CD8-positive, alpha-beta memory T cell (primary cell): ENCODE measurements at places on chromosomes 16 and 17.

GRCh38 chr16:27690608-27691007, 140.7 kb downstream of the KATNIP start:
- no peak for DNase-seq

- DNase-seq = no peak
Measured at GRCh38 chr16:53809088-53809932, 105.4 kb downstream of the FTO start.

DNA sequence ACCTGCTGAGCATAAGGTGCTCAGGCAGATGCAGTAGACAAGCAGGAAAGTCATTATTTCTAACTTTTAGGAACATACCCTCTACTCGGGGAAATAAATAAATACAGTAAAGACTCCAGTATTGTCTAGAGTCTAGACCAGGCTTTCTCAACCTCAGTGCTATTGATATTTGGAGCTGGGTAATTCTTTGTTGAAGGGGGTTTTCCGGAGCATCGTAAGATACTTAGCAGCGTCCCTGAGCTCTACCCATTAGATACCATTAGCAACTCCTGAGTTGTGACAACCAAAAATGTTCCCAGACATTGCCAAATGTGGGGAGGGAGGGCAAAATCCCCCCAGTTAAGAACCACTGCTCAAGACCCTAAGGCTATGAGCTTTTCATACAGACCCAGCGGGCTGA, 21.1 kb downstream of the EPOP start:
- DNase-seq = no peak

DNA sequence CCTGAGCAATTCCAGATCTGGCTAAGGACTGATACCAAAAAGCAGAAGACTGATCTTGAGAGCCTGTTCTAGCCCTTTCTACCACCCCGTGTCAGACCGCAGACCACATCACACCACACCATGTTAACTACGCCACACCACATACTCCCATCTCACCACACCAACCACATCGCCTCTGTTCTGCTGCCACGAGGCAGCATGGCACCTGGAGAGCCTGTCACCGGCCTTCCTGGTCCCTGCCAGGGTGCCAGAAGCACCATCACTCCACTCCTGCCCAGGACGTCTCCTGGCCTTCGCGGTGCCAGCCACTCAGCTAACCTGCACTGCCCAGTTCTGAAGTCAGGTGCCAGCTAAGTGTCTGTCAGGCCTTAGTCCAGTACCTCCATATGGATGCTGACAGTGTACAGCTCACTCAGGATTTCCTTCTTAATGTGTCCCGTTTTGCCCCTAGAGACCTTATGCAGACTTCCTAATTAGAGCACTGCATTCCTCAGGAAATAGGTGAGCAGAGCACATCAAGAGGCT, 37.2 kb upstream of the BCAR1 start:
- peak; percentile 80 for DNase-seq

GRCh38 chr16:81842564-81843242, 63.6 kb downstream of the PLCG2 start:
- no peak for DNase-seq

DNA sequence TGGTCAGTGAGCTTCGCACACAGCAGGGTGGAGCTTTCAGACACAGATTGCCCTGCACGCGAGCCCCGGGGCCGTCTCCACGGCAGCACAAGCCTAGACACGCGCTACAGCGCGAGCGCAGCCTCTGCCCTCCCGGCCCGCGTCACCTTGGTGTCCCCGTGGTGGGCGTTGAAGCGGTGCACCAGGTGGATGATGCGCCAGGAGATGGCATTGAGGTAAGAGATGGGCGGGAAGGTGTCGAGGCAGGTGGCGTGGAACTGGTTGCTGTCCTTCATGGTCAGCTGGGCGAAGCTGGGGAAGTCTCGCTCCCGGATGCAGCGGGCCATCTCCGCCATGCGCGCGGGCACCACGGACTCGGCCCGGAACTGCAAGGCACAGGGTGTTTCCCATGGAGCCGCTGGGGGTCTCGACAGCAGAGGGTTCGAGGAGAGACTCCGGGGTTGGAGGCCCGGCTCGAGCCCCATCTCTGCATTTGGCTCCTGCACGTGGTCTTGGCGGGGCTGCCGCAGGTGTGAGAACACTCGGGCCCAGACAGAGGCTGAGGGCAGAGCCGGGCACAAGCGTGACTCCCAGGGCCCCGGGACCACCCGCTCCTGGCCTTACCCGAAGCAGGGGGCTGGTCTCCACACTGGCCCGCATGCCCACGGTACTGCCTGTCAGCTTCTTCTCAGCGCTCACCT, 4.3 kb upstream of the CYBA start:
- DNase-seq = no peak

GRCh38 chr16:27408012-27408601, 6.1 kb downstream of the IL21R start:
- peak; percentile 64 for DNase-seq

- DNase-seq = no peak
Measured at GRCh38 chr16:74249254-74249653, 47.4 kb upstream of the PSMD7 start.
